ENCODE measurements at places on chromosomes 1 and 21.

DNA sequence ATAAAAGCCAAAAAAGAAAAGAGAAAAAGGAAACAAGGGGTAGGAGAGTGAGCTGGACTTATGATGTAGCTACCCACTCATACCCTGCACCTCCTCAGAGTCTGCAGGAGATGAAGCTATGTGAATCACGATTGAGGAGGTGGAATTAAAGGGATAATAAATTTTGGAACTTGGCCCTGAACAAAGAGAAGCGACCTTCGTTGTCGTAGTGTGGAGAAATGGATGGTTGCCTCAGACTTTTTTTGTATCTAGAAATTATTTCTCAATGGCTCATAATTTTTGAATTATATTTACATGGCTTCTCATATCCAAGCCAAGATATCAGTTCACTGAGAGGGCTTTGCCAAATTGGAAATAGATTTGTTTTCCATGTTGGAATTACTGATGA lies 37.8 kb upstream of the SIPA1L2 start:
- no peak for DNase-seq

GRCh38 chr1:93878501-93878888 lies 511 bp downstream of the DNTTIP2 start:
- no peak for DNase-seq

- DNase-seq = no peak
Measured at GRCh38 chr1:101392552-101392951, 155.7 kb downstream of the S1PR1 start.

- peak; percentile 51 for DNase-seq
Measured at GRCh38 chr1:222970040-222970439, 155.2 kb downstream of the DISP1 start.

GRCh38 chr1:29575277-29575676 lies 339.0 kb downstream of the PTPRU start:
- DNase-seq = no peak

DNA sequence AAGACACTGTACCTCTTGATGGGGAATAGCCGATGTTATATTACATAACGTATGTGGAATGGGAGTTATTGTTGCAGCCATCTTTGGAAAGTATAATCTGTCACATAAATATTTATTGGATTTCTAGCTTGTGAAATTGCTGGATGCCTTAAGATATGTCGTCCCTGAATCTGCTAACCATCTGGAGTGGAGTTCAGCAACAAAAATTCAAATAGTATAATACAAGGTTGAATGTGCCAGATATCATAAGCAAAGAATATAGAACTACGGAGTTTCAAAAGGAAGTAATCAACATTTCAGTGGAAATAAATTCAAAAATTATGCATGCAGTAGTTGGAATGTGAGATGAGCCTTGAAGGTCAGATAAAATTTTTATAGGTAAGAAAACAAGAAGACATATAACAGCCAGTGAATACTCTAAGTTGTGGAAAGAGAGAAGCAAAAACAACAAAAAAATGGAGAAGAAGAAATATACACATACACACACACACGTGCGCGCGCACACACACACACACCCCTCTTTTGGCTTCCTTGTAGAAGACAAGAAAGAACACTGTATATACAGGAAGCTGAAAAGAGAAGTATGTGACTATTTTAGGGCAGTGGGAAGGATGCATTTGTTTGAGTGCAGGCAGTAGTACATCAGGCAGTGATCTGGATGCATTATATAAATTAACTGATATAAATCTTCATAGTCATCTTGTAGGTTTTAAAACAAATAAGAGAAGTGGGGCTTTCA lies 516.7 kb downstream of the KCNT2 start:
- DNase-seq = no peak

DNA sequence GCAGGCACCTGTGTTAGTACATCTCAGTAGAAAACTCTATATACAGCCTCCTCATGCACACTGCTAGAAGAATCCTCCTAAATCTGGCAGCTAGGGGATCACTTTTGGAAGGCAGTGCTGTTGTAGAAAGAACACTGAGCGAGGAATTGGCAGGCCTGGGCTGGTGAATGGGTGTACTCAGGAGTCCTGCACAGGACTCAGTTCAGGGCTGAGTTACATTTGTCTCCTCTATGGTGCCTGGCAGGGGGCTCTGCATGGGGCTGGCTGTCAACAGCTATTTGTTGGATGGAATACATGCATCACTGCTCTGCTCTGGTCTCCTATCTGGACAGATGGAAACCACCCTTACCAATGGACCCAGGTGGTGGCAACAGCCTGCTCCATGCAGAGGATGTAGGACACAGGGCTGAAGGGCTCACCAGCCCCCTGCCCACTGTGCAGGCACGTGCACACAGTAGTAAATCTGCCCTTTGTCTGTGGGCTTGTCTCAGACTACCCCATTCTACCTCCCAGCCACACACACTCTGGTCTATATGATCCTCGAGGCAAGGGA lies 74.2 kb downstream of the LRIG2 start:
- no peak for DNase-seq

GRCh38 chr1:3368711-3369445 lies 85.6 kb upstream of the ARHGEF16 start:
- DNase-seq = no peak

DNA sequence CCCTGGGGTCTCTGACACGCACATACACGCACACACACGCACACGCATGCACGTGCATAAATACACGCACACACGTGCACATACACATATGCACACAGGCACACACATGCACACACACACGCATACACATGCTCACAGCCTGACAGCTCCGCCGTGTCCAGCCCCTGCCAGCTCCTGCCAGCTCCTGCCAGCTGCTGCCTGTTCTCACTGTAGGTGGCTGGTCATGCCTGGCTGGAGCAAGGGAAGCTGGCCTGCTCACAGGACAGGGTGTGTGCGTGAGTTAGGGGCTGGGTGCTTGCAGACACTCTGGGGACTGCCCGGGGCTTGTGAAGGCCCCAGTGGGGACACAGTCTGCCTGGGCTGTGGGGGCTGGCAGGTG lies 4.9 kb downstream of the PLCH2 start:
- no peak for DNase-seq

- no peak for DNase-seq
Measured at GRCh38 chr1:218499011-218499691, 154.0 kb downstream of the TGFB2 start.

DNA sequence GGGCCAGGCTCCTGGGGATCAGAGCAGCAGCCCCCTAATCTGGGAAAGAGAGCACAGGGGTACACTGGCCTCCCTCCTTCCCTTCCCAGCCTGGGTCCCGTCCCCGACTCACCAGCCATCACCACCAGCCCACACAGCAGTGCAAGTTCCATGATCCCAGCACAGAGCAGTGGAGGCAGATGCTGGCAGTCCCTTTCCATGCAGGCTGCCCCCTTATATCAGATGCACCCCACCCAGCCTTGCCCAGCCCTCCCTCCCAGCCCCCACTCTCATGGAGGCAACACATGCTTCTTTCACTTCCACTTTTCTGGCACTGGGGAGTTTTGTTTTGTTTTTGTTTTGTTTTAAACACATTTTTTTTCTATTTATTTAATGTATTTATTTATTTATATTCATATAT lies at the start of gene PLA2G2D:
Gene PLA2G2D, minus strand, starts transcription at position 190 of the 400 bp plus-strand sequence. Its CDS starts 38 bp downstream, at position 152.
- no peak for DNase-seq

DNA sequence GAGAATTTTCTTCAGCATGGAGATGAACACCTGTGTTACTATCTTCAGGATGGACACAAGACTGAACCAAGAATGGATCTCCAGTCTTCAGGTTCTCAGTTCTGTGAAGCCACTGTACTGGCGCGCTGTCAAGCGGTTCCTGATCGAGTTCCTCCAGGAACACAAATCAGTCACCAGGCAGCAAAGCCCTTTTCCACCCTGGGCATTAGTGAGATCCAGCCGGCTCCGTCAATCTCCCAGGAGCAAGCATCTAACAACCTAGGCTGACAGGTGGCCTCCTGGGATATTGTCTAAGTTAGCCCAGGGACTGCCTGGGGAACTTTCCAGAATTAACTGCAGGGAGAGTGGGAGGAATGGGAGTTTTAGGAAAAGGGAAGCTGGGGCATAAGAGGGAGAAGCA lies 9.7 kb upstream of the IGFN1 start:
- no peak for DNase-seq

DNA sequence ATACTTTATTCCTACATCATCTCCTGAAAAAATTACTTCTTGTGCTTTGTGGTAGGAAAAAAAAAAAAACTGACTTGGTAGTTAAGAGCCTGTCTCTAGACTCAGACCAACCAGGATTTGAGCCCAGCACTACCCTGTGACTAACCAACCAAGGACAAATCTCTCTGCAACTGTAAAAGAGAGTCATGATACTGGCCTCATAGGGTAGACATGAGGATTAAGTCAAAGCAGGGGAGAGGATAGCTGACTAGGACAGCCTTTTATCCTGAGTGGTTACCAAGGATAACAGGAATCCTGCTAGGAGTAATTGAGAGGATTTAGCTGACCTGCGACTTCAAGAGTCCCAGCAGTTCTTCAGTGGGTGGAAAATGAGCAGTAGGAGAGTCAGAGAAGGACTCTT lies 112.8 kb downstream of the C1orf21 start:
- DNase-seq = no peak

Measured in NCI-H2081 treated with DMSO at 0.1 percent for 48 hours (cell line).